ENCODE measurements at places on chromosomes 16 and 17.

- no peak for DNase-seq
Observed at GRCh38 chr17:19578545-19578944, 44.9 kb downstream of the SLC47A1 start.

DNA sequence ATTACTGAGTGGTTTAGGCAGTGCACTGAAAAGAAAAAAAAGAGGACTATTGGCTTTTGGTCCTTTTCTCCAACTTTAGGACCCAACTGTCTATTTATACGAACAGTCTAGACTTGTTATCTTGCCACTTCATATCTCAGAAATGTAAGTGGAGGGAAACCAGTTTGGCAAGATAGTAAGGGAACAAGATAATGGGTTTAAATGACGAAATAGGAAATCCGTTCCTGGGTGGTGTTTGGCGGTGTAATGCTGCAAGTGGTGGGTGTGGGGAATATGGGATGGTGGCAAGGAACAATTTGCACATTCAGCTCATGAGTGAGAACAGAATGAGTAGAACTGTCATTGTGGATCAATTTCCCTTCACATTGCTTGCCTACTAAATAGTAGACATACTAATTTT lies 44.7 kb downstream of the GRB7 start:
- DNase-seq, result no peak

- no peak for DNase-seq
Observed at GRCh38 chr17:57135789-57136291, 50.8 kb downstream of the AKAP1 start.

- DNase-seq, result no peak
Observed at GRCh38 chr17:50541402-50541715, 5.6 kb upstream of the SPATA20 start.

GRCh38 chr16:68022278-68022727 lies 729 bp downstream of the DDX28 start:
- no peak for DNase-seq

DNA sequence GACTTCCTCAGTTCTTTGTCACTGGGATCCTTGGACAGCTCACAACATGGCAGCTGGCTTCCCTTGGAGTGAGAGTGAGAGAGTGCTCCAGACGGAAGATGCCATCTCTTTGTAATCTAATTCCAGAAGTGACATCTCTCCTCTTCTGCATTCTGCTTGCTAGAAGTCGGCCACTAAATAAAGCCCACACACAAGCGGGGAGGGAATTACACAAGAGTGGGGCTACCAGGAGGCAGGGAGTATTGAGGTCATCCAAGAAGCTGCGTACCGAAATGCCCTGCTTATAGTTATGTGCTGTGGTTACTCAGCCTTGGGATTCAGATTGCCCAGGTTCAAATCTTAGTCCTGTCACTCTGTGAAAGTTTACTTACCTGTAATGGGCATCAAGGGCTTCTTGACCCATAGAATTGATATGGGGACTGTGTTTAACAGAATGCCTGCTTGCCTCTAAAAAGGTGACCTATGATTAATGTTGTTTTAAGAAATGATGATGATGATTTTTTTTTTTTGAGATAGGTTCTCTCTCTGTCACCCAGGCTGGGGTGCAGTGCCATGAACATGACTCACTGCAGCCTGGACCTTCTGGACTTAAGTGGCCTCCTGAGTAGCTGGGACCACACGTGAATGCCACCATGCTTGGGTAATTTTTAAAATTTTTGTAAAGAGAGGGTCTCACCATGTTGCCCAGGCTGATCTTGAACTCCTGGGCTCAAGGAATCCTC lies 120.9 kb upstream of the HS3ST2 start:
- no peak for DNase-seq

GRCh38 chr16:89256651-89257254 lies 39.2 kb downstream of the ZNF778 start:
- DNase-seq, result peak; percentile 77

DNA sequence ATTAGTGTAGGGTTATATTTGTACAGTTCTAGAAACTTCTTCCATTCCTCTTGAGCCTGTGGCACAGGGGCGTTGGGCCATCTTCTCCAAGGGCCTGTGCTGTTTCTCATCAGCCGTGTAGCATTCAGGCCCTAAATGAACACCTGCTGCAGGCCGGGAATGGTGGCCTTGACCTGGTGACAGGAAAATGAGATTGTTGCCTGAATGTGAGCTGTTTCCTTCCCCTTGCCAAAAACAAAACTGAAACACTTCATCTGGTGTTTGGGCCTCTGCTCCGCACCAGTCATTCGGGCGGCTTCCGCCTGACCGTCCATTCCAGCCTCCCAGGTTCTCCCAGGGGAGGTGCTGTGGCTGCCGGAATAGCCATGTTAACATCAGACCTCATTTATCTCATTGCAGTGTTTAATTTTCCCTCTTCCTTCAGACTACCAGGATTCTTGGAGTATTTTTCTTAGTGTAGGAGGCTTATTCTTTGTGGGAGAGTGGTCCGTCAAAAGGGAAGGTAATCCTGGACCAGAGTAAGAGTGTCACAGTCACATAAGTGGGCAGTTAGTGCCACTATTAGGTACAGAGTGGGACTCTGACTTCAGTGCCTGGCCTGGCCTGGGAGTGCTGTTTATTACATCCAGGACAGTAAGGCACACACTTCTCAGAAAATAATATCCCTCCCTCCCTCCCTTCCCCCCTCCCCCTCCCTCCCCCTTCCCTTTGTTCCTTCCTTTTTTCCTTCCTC lies 61.9 kb downstream of the WWP2 start:
- no peak for DNase-seq

DNA sequence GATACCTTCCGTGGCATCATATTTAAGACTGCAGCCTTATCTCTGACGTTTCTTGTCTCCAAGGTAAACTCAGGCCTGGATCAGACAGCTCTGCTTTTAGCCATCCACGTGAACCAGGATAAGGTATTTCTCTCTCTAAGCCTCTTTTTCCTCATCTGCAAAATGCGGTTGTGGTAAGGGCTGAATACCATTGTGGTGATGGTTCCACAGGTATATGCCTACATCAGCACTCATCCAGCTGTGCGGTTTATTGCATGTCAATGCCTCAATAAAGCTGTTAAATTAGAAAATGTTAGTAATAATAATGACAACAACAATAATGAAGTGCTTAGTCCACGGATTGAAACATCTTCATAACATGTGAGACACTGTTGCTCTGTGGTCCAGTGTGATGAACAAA lies 104.4 kb downstream of the GRIN2A start:
- no peak for DNase-seq

DNA sequence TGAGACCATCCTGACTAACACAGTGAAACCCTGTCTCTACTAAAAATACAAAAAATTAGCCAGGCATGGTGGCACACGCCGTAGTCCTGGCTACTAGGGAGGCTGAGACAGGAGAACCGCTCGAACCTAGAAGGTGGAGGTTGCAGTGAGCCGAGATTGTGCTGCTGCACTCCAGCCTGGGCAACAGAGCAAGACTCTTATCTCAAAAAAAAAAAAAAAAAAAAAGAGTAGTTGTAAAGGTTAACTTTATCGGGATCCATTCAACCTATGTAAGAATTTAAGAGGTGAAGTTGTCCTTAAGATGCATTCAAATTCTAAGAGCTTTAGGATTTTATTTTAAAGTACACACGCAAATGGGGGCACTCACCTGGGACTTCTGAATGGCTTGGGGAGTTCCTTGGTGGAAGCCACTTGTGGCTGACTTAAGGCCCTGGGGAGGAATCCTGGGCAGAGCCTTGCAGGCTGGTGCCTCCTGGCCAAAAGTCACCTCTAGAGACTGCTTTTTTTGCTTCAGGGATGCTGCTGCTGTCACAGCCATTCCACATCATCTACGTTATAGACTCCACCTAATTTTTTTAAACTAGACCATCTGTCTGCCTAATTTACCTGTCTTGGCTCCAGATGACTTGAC lies 3.3 kb downstream of the CTCF start:
- DNase-seq, result no peak

DNA sequence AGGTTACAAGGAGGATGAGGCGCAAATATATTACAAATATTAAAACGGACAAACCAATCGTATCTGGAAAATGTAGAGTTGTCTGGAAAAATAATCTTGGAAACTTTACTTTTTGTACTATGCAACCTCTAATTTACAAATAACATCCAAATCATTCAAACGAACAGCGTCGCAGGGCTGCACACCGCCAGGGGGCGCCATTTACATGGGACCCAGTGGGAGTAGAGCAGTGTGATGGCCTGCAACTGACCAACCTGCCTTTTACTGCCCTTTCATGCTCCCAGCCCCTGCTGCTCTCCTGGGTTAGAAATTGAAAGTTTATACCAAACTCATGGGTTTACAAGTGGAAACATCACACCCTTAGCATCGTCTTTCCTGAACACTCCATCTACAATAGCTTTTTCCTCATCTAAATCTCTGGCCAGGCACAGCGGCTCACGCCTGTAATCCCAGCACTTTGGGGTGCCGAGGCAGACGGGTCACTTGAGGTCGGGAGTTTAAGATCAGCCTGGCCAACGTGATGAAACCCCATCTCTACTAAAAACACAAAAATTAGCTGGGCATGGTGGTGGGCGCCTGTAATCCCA lies 10.0 kb downstream of the PITPNC1 start:
- DNase-seq, result peak; percentile 42

DNA sequence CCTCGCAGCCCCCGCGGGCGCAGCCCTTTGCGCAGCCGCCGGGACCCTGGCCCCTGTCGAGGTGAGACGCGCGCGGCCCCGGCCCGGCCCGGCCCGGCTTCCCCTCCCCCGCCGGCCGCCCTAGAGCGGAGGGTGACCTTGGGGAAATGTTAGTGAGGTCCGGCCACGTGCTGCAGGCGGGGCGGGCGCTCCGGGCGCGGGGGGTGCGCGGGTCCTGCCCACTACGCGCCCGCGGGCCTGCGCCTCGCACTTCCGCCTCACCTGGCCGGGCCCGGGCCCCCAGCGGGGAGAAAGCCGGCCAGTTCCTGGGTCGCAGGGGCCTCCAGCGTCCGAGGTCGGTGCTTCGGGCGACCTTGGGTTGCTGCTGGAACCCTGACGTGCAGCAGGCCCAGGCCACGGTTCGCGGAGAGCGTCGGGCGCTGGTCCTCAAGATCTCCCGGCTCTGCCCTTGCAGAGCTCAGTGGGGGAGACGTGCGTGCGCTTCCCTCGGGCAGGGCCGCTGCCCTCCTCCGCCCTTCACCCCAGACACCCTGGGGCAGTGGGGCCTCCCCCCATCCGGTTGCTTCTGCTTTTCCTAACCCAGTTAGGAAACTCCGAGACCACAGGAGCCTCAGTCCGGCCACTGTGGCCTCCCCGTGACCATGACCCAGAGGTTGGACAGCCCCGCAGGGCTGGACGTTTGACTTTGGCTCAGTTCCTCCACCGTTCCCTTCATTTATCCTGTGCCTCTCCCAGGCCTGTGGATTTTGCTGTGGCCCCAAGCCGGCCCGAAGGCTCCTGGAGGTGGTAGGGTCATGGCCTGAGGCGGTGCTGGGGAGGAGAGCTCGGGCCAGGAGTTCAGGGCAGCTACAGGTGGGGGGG lies 791 bp downstream of the MCRIP2 start:
- DNase-seq, result no peak

GRCh38 chr17:27244491-27245223 lies 49.3 kb upstream of the WSB1 start:
- DNase-seq, result no peak

- peak; percentile 55 for DNase-seq
Observed at GRCh38 chr16:1002399-1003166, 21.0 kb downstream of the SOX8 start.

- DNase-seq, result no peak
Observed at GRCh38 chr17:5485270-5486205, at the start of gene DERL2. TSS of gene DERL2 (minus strand) at chr17:5486178. CDS start at chr17:5486161, 17 bp downstream.

DNA sequence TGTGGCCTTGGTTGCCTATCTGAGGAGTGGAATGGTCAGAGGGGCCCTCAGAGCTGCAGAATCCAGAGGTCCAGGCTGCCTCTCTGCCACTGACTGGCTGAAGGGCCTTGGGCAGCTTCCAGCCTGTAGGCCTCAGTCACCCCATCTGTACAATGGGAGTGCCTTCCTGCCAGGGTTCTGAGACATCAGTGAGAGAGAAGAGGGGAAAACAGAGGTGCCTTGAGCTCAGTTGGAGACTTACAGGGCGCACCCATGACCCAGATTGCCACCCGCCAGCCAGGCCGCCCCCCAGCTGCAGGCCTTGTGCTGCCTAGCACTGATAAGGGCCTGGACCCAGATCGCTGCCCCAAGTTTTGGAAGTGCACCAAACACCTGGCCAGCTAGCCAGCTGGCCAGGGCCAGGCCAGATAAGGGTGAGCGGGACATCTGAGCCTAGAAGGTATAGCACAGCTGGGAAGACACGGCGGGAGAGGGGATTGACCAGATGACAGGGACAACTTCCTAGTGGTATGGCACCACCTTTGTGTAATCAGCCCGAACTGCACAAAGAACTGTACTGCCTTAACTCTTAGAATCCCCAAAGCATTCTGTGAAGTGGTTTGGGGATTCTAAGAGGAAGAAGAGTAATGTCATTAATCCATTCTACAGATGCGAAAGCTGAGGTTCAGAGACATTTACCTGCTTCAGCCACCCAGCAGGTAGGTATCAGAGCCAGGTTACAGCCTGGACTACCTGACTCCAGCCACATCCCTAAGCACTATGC lies 1.4 kb downstream of the SLC4A1 start:
- no peak for DNase-seq

GRCh38 chr16:85484347-85485300 lies 128.5 kb upstream of the GSE1 start:
- DNase-seq, result no peak

DNA sequence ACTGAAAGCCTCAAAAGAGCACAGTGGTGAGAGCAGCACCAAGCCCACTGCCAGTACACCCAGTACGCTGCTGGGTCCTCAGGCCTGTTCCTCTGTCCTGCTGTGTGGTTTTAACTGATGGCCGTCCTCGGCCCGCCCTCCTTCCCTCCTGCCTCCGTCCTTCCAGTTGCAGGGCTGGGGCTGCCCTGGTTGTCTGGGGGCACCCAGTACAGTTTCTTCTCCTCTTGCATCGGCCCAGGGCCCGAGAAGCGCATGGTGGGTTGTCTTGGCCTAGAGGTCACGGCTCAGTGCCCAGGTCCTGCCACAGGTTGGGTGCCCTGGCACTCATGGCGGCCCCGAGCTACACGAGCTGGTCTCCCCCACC lies 70.8 kb upstream of the KCTD5 start:
- DNase-seq, result no peak

- DNase-seq, result no peak
Observed at GRCh38 chr16:88649924-88650748, 717 bp downstream of the CYBA start.

DNA sequence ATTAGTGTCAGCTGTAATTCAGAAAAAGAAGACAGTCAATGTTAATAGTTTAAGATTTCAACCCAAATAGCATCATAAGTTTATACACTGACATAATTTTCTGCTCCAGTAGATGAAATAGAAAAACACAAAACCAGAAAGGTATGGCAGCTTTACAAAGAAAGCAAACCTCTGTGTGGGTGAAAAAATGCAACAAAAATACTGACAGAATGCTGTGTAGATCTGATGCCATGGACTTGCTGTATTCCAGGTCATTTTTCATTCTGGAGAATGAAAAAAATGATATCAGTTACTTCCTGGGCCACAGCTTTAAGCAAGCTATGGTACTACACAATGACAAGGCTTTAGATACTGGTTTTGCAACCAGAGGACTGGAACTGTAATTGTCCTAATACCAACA lies 116.0 kb downstream of the MAP2K4 start:
- DNase-seq, result no peak

DNA sequence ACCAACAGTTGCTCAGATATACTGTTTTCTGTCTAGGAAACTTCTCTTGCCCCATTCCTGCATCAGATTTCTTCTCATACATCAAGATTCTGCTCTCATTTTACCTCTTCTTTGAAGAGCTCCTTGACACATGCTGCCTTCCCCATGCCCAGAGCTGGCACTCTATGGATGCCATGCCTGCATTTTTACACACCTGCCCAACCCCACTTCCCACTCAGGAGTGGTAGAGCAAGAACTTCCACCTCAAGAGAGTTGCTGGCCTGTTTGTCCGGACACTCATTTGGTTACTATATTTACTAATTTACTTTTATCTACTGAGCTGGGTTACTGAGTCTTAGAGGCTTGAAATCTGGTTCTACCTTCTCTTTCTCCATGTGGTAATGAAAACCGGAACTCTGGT lies 98.3 kb upstream of the HLF start:
- DNase-seq, result no peak

Data from activated CD4-positive, alpha-beta T cell treated with anti-CD3 and anti-CD28 coated beads for 1 hour (primary cell).